ENCODE measurements at places on chromosomes 12 and 14.

DNA sequence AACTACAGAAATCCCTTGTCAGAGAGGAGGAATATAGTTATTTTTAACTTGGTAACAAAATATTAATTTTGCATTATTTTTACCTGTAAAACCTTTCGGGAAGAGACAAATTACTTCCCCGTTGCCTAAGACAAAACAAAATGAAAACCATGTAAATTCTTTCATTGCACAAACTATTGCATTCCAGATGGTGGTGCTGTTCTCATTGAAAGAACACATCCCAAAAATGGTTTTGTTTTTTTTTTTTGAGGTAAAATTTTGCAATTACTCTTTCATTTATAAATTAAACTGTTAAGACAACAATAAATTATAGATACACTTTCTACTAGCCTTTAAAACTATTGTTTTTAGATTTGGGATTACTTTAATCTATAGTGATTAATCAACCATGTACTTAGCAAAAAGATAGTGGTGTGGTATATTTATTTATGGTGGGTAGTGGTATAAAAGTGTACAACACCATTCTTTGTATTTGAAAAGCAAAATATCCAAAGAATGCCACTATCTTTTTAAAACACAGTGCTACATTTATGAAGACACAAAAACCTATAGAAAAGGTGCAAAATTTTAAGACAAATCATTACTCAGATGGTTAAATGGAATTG lies 115.5 kb downstream of the SLC38A1 start:
- no peak for DNase-seq

DNA sequence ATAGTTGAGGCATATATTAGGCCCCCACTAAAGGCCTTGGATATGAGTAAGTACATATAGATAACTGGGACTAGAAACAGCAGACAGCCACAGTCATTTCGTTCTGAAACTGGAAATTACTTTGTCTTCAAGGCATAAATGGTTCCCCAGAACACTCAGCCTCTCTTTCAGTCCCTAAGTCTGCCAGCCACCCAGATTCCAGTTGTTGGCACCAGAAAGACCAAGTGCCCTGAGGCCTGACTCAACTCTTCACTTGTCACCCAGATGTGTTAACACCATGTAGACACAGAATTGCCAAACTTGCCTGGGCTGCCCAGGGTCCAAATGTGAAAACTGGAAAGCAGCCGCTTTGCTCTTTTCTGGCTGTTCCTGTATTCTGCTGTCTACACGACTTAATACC lies 3.0 kb upstream of the LGALS3 start:
- no peak for DNase-seq

GRCh38 chr14:50061664-50062437 lies 54.5 kb downstream of the VCPKMT start:
- no peak for DNase-seq

GRCh38 chr12:7058850-7059395 lies 1.6 kb upstream of the C1S start:
- no peak for DNase-seq

DNA sequence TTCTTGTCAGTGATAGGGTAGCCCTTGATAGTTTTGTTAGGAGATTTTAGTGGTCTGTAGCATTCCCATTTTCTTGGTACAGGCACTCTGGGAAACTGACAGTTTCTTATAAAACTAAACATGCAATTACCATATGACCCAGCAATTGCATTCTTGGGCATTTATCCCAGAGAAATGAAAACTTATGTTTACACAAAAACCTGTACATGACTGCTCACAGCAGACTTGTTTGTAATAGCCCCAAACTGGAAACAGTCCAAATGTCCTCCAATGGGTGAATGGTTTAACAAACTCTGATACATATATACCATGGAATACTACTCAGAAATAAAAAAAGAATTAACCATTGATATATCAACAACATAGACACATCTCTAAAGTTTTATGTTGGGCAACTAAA lies 75.5 kb downstream of the BORCS5 start:
- no peak for DNase-seq

DNA sequence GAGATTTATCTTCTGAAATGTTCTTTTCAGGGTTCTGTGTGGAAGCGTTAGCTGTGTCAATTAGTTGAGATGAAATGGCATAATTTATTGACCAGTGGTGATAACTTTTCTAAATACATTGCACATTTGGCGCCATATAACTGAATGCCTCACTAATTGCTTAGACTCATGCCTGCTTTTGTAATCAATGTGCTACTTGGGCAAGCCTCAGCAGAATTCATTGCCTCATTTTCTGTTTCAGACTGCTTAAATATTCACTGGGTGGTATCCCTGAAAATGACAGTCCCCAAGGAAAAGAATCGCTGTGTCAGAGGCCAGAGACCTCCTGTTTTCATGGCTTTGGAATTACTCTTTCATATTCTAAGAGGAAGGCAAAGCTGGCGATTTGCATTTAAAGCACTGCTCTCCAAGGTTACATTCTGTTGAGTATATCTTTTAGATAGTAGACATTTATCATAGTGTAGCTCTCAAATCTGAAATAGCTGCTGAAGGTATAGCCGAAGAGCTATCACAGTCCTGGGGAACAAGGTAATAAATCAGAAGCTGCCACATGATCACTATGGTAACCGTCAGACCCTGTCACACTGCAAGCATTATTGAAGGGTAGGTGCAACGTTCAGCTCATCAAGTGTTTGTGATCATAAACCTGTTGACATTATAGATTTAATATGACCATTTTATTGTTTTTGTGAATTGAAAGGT lies 297.3 kb upstream of the E2F7 start:
- DNase-seq, result no peak

Data from occipital lobe (tissue), 3 donors.